ENCODE measurements at places on chromosomes 11 and 22.

- peak; percentile 81 for DNase-seq
Observed at GRCh38 chr11:76674517-76675400, 4.2 kb upstream of the LRRC32 start.

- DNase-seq = no peak
Observed at GRCh38 chr11:64241241-64241490, 271 bp downstream of the FKBP2 start.

DNA sequence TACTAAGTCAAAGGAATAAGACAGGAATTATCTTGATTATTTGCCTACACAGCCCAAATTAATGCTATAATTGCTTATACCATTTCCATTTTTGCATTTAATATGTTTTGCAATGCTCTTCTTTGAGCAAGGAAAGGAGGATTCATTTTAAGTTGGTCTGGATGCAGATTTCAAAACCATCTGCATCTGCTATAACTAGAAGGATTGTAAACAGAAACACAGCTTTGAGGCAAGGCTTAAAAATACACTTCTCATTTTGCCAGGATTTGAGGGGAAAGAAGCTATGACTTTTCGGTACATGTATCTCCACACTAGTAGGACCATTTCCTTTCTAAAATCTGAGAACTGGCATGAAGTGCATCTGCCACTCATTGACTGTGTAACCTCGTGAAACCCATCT lies 95.9 kb upstream of the MTNR1B start:
- DNase-seq = no peak

GRCh38 chr22:27420195-27420816 lies 381.2 kb downstream of the MN1 start:
- no peak for DNase-seq

GRCh38 chr11:65618763-65619162 lies 3.2 kb downstream of the PCNX3 start:
- DNase-seq = no peak

- no peak for DNase-seq
Observed at GRCh38 chr11:45949992-45950407, 27.5 kb downstream of the LARGE2 start.

- no peak for DNase-seq
Observed at GRCh38 chr11:45945397-45945999, 23.0 kb downstream of the LARGE2 start.

DNA sequence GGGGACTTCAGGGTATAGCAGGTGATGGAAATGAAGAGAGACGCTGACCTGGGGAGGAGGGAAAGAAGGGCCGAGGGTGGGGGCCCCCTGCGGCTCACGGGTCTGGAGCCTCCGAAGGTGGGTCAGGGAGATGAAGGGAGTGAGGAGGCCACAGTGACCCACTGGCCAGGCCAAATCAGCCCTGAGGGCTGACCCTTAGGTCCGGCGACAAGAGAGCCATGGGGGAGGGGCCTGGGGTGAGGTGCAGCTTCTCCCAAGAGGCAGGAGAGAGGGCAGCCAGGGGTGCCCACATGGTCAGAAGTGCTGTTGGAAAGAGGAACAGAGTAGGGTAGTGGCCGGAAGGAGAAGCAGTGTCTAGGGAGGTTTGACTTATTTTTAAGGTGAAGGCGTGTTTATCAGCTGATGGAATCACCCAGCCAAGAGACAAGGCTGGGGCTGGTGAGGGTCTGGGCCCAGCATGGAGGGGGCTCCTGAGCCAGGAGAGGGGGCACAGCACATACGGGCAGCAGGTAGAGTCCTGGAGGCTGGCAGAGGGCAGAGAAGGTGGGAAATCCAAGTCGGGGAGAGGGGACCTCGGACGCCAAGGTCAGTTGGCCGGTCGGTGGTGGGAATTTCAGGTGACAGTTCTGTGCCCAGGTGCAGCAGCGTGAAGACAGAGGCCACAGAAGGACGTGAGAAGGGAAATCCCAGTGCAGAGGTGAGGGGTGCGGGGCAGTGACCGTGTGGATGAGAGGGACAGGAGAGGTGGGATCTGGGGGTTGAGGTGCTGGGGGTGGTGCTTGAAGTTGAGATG lies 49.0 kb downstream of the LINC01488 start:
- no peak for DNase-seq

- no peak for DNase-seq
Observed at GRCh38 chr11:69003866-69004367, 9.1 kb downstream of the MRGPRF start.

GRCh38 chr11:93117565-93117964 lies 80.2 kb downstream of the SLC36A4 start:
- DNase-seq = no peak

DNA sequence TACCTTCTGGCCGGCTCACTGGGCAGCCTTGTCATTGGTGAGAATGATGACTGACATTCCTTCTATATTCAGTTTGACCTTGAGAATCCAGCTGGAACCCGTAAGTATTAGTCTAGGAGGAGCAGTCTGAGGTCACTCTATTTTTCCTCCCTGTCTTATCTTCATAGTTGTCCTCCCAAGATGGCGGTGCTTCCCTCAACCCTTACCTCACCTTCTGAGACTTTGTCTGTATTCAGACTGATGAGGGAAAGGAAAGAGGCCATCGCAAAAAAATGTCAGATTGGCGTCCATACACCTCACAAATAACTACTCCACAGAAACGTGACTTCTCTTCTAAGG lies 6.0 kb downstream of the KREMEN1 start:
- no peak for DNase-seq

GRCh38 chr22:24357547-24357946 lies 69.9 kb upstream of the ADORA2A start:
- DNase-seq = no peak

DNA sequence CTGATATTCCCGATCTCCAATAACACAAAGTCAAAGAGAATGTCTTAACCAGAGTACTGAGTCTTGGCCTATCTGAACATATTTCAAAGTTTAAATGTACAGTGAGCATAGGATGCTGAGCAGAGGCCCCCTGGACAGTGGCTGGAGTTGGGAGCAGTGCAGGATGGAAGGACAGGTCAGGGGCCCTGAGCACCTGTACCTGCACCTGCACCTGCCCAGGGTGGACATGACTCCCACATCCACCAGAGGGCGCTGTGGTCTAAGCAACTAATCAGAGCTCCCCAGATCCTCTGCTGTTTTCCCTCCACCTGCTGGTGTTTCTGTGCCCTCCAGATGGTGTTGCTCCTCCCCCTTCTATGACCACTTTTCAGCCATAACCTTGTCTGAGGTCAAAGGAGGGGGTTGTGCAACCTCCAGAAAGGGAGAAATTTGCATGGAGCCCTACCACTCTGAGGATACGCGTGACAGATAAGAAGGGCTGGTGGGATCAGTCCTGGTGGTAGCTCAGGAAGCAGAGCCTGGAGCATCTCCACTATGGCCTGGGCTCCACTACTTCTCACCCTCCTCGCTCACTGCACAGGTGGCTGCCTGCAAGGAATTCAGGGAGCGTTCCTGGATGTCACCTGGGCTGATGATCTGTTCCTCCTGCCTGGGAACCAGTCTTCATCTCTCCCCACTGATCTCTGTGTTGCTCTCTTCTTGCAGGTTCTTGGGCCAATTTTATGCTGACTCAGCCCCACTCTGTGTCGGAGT lies 49.1 kb upstream of the VPREB1 start:
- DNase-seq = peak; percentile 49

- DNase-seq = no peak
Observed at GRCh38 chr11:14158393-14158792, 195.9 kb downstream of the SPON1 start.

GRCh38 chr11:120338107-120338933 lies 2.1 kb downstream of the ARHGEF12 start:
- no peak for DNase-seq

DNA sequence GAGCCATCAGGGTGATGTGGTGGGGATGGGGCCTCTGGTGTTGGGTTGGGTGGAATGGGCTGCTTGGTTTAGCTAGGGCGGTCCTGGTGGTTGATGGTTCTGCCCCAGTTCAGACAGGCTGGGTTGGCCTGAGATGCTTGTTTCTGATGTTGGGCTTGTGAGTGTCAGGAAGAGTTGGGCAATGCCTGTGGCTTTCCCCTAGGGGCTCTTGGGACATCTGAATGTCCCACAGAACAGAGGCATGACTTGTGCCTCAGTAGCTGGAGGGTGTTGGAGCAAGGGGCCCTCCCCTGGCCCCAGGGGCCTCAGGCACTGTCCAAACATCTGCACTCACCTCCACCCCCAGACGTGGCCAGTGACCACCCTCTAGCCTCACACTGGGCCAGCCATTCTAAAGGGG lies 14.0 kb upstream of the CTSD start:
- no peak for DNase-seq

DNA sequence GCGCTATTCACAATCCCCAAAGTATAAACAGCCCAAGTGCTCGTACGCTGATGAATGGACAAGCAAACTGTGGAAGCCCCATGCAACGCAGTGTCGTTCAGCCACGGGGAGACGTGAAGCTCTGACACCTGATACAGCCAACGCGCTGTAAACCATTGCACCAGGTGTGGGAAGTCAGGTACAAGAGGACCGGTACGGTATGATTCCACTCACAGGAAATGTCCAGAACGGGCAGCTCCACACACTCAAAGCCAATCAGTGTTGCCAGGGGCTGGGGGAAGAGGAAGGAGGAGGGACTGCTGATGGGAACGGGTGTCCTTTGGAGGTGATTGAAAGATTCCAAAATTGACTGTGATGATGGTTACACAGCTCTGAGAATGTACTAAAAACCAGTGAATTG lies 64.5 kb downstream of the BRD1 start:
- DNase-seq = no peak

DNA sequence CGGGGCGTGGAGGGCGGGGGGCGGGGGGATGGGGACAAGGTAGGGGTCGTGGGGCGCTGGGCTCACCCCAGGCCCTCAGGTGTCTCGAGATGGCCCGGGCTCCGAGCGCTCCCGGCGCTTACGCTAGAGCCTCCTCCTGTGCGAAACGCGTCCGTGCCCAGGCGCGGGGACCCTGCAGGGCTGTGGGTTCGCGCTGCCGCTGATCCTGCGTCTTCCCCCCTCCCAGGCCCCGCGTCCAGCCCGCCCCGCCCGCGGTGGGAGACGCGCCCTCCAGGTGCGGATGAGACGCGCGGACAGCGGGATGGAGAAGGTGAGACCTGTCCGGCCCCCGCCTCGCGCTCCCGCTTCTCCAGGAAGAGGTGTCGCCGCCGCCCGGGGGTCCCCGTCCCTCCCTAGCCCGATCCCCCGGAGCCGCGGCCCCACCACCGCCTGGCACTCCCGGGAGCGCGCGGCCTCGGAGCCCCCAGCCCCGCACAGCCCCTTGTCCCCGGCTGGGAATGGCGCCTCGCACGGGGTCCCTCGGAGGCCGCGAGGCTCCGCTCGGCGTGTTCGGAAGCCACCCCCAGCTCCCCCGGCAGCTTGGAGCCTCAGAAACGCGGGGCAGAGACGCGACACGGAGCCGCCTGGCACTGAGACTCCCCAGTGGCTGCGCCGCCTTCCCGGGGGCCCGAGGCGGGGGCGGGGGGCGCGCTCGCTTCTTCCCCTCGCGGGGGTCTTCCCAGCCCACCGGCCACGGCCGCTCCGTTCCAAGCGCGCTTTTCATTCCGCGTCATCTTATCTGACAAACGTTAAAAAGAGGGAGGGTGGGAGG lies 27.6 kb upstream of the TOLLIP start:
- no peak for DNase-seq

GRCh38 chr11:95108671-95109551 lies 19.3 kb downstream of the ENDOD1 start:
- no peak for DNase-seq

DNA sequence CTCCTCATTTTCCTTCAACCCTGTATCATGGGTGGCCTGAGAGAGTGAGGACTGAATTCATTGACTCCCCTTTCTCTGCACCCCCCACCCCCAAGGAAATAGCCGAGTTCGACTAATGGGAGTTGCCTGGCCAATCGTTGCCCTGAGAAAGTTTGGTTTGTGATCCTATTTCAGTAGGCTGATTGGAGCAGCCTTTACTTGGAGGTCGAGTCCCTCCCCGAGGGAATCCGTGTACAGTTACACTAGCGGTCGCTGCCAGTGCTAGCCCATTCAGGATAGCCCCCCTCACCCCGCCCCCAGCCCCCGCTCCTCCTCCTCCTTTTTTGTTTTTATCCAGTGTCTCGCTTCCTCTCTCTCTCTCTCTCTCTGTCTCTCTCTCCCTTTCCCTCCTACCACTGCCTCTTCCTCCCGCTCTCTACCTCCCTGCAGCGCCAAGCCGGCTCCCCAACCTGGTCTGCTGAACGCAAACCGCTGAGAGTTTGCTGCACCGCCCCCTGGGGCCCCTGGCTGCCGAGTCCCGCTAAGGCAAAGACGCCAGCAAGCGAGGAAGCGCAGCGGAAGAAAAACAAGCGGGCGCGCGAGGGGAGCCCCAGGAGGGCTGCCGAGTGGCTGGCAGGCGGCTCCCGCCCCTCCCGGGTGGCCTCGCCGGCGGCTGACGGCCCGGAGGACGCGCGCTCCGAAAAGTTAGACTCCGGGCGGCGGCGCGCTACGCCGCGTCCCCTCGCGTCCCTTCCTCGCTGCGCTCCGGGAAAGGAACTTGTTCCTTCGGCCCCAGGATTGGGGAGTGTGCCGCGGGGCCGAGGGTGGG lies at the start of gene GRAMD1B:
GRAMD1B (plus strand) TSS at position 357 of the 808 bp plus-strand sequence. CDS start 524 bp downstream, outside the sequence.
- DNase-seq = no peak

DNA sequence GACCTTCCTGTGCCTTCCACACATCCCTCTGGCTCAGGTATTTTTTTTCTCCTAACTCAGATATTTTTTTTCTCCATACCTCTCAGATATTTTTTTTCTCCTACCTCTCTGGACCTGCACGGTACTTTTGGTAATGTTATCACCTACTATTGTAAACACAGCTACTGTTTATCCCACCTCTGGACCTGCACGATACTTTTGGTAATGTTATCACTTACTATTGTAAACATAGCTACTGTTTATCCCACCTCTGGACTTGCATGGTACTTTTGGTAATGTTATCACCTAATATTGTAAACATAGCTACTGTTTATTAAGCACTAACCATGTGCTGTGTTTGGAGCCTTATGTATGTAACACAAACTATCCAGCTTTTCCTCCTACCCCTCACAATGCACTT lies 12.1 kb upstream of the UPB1 start:
- DNase-seq = no peak

- DNase-seq = no peak
Observed at GRCh38 chr11:112628676-112629075, 332.5 kb upstream of the NCAM1 start.

DNA sequence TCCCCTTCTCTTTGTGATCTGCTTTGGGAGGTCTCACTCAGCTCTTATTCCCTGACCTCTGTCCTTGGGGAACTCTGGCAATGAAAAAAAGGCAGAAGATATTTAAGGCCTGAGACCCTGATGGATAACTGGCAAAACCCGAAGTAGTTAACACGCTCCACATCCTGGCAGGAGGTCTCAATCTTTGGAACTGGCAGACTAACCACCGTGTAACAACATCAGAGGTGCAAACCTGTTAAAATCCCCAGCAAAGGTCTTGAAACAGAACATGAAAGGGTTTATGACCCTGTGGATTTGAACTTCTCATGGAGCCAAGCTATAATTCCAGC lies 160.3 kb downstream of the DBX1 start:
- DNase-seq = no peak

Data from RCC 7860 (cell line).